NCI-H1436 treated with DMSO at 0.1 percent for 48 hours (cell line): ENCODE measurements at places on chromosomes 6 and 20.

GRCh38 chr6:83378621-83379388 is 52.0 kb downstream of the ME1 start:
- DNase-seq: no peak

GRCh38 chr6:114064862-114065261 is 93.9 kb upstream of the HDAC2 start:
- DNase-seq: no peak

DNA sequence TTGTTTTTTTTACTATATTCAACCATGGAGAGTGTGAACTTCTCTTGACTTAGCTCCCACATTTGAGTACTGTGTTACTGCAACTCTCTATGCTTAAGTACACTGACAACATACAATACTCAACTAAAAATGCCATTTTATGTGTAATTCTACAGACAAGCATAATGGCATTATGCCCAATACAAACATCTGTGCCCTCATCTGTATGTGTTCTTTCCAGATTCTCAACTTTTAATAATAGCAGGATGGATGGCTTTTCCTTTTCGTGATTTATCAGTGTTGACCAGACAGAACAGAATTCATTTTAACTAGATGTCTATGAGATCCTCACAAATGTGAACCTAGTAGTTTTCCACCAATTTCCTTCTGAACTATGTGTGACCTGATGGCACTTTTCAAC is 84.2 kb upstream of the MARCKS start:
- no peak for DNase-seq

GRCh38 chr20:3557237-3557785 is 86.5 kb downstream of the ATRN start:
- no peak for DNase-seq

GRCh38 chr6:128174724-128175123 is 273.9 kb upstream of the THEMIS start:
- no peak for DNase-seq

DNA sequence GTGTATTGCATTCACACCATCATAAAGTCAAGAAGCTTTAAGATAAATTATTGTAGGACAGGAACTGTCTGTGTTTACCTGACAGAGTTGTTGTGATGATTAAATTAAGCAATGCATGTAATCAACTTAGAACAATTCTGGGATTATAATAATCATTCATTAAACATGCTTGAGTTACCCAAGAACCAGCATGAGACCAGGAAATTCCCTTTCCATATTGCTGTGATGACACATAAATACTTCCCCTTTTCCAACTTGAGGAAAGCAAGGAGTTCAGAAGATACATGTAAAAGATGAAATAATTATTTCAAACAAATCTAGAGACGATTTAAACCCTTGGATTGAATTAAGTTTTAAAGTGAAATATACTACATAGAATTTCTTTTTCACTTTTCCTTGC is 404.4 kb downstream of the GJA1 start:
- no peak for DNase-seq

GRCh38 chr20:45484676-45485075 is 15.1 kb downstream of the WFDC2 start:
- DNase-seq: no peak
